T-helper 1 cell (primary cell): ENCODE measurements at places on chromosomes 1 and 21.

GRCh38 chr1:226110249-226111097, 48.0 kb downstream of the H3-3A start:
- DNase-seq, result peak; percentile 28

DNA sequence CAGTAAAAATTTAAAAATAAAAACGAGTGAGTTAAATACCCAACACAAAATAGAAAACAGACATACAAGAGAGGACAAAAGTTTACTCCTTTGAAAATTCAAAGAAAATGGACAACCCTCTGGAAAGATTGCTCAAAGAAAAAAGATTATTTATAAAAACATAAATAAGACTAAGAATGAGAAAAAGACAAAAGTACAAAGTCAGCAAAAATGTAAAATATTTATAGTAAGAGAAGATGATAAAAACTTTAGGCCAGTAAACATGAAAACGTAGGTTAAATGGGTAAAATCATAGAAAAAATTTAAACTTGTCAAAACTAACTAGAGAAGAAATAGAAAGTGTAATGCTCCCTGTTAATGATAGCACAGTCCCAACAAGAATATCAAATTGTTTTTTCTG, 31.9 kb upstream of the SLC45A1 start:
- DNase-seq, result no peak

- DNase-seq, result no peak
Measured at GRCh38 chr1:39268906-39269305, 64.4 kb downstream of the MACF1 start.

DNA sequence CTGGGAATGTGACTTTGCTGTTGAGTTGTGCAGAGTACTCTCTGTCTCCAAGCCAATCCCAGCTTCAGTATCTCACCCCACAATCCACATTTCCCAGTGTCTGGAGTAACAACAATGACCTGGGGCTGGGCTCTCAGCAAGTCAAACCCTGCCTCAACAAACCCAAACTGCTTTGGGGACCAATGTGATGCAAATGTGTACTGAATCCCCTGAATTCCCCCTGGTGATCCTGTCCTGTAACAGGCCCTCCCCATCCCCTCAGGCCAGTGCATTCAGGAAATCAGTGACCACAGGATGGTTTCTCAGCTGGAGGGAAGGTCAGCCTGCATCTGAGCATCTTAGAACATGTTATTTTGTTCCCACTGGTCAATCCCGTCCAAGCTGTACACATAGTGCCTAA, 36.7 kb upstream of the HAO2 start:
- no peak for DNase-seq

DNA sequence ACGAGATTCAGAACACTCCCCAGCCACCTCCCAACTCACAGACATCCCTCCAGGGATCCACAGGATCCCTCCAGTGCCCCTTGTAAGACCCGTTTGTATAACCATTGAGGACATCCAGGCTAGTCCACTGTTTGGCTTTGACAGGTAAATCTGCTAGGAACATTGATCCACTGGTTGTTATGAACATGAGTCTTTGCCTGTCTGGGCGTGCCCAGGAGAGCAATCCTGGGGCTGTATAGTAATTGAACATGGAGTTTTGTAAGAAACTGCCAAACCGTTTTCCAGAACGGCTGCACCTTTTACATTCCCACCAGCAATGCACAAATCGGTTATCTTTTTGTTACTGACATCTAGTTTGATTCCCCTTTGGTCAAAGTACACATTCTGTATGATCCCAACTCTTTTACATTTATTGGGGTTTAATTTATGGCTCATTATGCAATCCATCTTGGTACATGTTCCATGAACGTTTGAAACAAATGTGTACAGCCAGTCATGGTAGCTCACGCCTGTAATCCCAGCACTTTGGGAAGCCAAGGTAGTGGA, 88.7 kb downstream of the WDR4 start:
- DNase-seq, result no peak

- DNase-seq, result no peak
Measured at GRCh38 chr1:36792292-36792691, 242.0 kb downstream of the GRIK3 start.

DNA sequence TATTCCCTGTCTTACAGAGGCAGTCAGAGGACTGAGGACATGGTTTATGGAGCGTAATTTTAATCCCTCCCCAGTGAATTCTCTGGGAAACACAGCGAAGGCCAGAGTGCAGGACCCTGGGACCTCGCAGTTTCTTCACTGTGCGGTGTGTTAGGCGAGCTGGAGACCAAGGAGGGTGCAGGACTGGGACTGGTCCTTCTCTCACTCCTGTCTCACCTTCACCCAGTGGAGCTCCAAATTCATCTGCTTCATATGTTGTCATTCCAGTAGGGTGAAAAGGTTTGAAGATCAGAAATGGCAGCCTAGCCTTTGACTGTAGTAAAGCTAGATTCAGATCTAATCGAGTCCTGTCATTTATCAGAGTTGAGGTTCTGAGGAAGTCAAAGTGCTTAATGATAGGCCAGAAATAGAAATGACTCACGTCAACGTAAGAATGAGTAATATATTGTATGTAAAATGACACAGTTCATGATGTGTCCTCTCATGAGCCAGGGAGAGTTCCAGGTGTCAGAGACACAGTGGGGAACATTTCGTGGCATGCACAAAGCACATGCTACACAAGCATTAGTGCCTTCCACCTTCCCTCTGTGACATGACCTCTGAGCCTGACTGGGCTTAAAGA, 647.5 kb downstream of the SMYD3 start:
- no peak for DNase-seq

DNA sequence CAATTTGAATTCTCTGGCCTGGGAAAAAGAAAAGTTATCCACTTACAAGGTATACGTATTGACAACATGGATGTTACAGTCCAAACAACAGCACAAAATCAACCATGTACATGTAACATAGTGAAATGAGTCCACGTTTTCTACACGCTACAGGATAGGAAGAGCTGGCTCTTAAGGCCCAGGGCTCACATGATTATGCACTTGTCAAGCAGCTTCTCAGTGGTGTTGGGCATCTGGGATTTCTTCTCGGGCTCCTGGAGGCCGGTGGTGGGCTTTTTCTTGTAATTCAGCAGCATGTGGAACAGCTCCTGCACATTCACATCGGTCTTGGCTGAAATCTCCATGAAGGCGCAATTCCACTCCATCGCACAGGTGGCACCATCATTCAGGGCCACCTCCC, 4.0 kb downstream of the DIRAS3 start:
- DNase-seq, result no peak

GRCh38 chr1:77416692-77417450, 135.1 kb downstream of the AK5 start:
- no peak for DNase-seq

- DNase-seq, result no peak
Measured at GRCh38 chr1:7845761-7846160, 7.1 kb downstream of the UTS2 start.

DNA sequence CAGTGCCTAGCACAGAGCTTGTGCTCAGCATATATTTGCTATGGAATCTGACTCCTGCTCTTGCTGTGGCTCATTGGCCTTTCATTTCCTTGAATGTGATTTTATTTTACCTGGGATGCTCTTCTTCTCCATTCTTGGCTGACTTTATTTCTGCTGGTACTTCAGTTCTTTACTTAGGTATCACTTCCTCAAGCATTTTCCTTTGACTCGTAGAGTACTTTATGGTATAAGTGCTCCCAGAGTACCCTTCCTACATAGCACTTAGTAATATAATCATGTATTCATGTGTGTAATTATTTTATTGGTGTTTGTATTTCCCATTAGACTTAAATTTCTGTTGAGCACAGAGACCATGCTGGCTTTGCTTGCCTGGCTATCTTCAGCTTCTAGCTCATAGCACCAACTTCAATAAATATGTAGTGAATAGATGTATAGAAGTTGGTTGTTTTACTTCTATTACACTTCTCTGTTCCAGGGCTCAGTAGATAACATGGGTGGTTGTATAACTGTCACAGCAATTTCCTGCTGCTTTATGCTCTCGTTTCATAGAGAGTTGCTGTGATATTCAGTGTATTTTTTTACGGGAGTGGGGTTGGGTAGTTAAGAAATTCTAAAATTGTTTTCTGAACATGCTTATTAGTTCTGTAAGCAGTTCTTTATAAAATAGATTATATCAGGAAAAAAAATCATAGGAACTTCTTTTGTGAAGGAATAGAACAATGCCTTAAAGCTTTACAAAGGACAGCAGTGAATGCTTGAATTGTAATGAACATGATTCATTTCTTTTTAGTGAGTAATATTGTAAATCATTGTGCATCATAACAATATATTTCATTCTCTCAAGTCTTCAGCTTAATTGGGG, 112.2 kb downstream of the NEK7 start:
- DNase-seq, result no peak

- no peak for DNase-seq
Measured at GRCh38 chr1:22309572-22309971, 142.1 kb upstream of the ZBTB40 start.

GRCh38 chr1:119631086-119631432, 17.0 kb downstream of the ZNF697 start:
- DNase-seq, result no peak
